CD4-positive, alpha-beta T cell treated with Interleukin-6 for 4 hours (primary cell): ENCODE measurements at places on chromosomes 11 and 22.

- no peak for DNase-seq
These were observed 146.7 kb downstream of the LDLRAD3 start for GRCh38 chr11:36090356-36091109.

- peak; percentile 43 for DNase-seq
These were observed 639 bp downstream of the CRY2 start for GRCh38 chr11:45847911-45848316.

DNA sequence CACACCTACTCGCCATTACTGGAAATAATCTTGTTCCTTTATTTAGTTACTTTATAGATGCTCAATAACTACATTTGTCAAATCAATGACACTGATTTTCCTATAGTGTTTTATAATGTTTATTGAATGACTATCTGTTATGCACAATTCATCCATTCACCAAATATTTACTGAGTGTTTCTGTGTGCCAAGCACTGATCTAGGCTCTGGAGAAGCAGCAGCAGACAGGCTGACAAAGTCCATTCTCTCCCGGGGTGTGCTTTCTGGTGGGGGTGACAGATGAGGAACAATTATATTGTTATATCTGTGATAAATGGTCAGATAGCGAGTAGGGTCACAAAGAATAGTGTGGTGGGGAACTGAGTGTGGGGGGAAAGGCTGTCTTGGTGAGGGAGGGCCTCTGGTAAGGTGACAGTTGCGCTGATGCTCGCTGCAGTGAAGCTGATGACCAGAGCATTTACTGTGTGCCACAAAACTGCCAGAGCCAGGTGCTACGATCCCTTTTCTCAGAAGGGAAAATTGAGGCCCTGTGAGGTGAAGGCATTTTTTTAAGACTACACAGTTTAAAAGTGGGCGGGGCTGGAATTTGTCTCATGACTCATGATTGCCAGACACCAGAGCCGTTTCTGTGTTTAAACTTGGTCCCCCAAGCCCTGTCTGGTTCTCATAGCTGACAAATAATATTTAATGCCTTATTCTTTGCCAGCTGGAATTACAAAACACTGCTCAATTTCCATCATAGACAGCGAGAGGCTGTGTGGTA, 10.2 kb downstream of the PACS1 start:
- DNase-seq = peak; percentile 89

- no peak for DNase-seq
These were observed 28.1 kb downstream of the ALG8 start for GRCh38 chr11:78111298-78111697.

DNA sequence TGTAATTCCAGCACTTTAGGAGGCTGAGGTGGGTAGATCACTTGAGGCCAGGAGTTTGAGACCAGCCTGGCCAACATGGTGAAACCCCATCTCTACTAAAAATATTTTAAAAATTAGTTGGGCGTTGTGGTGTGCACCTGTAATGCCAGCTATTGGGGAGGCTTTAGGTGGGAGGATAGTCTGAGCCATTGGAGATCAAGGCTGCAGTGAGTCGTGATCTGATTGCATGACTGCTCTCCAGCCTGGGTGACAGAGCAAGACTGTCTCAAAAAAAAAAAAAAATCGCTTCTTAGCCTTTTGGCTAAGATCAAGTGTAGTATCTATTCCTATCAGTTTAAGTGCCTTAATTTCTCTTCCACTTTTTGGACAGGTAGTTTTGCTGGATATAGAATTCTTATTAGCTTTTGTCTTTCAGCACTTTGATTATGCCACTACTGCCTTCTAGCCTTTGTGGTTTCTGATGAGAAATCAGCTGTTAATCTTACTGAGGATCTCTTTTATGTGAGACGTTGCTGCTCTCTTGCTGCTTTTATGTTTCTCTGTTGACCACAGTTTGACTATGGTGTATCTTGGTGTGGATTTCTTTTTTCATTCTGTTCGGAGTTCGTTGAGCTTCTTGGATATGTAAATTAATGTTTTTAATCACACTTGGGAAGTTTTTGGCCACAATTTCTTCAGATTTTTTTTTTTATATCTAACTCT, 24.7 kb downstream of the CHEK1 start:
- DNase-seq = no peak

- no peak for DNase-seq
These were observed 115.1 kb downstream of the MPPED1 start for GRCh38 chr22:43526946-43527345.

- DNase-seq = peak; percentile 53
These were observed 51.5 kb upstream of the GAL start for GRCh38 chr11:68632802-68633201.

- DNase-seq = no peak
These were observed 164.2 kb upstream of the B3GAT1 start for GRCh38 chr11:134576286-134576685.

GRCh38 chr11:45267652-45268299, 18.4 kb downstream of the SYT13 start:
- DNase-seq = no peak
